Kidney capillary endothelial cell (primary cell): ENCODE measurements at places on chromosomes 3 and 15.

DNA sequence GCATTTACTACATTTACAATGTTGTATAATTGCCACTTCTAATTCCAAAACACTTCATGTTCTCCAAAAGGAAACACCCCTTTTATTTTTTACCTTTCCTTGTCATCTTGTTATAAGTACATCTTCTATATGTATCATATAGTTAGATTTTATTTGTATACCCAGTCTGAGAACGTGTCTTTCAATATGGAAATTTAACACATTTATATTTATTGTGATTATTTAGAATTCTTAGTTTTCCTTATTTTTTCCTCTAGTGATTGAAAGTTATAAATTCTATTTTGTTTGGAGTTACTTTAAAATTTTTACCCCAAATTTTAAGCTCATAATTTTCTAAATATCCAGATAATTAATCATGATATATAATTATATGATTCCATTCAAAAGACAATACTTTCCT lies 15.8 kb downstream of the CMTM8 start:
- DNase-seq: no peak

DNA sequence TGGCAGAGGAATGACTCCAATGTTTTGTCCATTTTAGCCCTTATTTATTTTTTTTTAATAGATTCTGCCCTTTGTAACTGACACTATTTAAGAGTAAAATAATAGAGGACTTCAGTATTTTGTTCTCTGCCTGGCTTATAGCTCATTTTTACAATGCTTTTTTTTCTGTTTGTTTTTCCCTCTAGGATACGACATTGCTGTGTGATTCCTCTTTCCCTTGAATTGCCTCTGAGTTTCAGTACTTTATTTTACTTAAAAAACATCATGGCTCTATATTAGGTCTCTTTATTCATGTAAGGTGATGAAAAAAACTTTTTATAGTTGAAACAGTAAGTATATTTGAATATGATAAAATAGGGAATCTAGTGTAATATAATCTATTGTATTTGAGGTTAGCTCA lies 179.1 kb downstream of the PTPRG start:
- no peak for DNase-seq

GRCh38 chr15:100737214-100737613 lies 134.8 kb downstream of the ASB7 start:
- no peak for DNase-seq

DNA sequence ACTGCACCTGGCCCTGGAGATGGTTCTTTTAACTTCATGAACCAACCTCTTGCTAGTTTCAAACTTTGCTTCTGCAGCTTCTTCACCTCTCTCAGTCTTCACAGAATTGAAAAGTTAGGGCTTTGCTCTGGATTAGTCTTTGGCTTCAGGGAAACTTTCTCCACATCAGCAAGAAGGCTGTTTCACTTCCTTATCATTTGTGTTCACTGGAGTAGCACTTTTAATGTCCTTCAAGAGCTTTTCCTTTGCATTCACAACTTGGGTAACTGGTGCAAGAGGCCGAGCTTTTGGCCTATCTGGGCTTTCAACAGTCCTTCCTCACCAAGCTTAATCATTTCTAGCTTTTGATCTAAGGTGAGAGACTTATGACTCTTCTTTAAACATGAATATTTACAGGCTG lies 15.7 kb upstream of the TM2D3 start:
- DNase-seq: no peak

DNA sequence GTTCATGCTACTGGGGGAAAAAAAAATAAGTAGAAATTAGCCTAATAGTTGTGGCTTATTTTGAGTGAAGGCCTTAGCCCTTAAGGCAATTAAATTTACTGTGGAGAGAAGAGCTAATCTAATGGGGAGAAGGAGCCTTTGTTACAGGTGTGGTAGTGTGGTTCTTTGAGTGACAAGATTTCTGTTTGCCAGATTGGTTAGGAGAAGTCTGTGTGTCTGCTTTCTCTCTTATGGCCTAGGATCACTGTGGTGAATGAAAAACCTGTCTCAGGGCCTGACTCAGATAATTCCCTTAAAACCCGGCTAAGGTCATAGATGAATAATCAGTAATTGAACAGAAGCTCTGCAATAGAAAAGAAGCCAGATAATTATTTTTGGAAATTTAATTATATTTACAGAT lies 27.0 kb downstream of the OPA1 start:
- DNase-seq: no peak
